ENCODE measurements at places on chromosomes 1 and 21. TPM values are rescaled to one million over a fixed set of nuclear protein-coding genes. Genes with fewer than 3 reads are reported as not detected.

The CD84 gene
- total RNA-seq: 5.8 TPM

GRCh38 chr1:15937146-15937545 lies 38.8 kb downstream of the ZBTB17 start:
- no peak for DNase-seq
- peak overlapping the region; percentile 15 for H3K27ac ChIP-seq
- H3K27me3 ChIP-seq: no peaks in the 10 kb centered on the region
- peaks cover 83% of the 10 kb centered on the region for H3K36me3 ChIP-seq

GRCh38 chr21:23858878-23859277 lies 1748.4 kb downstream of the MRPL39 start:
- no peak overlapping the region for H3K27ac ChIP-seq
- no peaks in the 10 kb centered on the region for H3K36me3 ChIP-seq
- H3K4me3 ChIP-seq: no peak overlapping the region
- no peak for DNase-seq
- no peaks in the 10 kb centered on the region for H3K27me3 ChIP-seq
- no peaks in the 10 kb centered on the region for H3K4me1 ChIP-seq

GRCh38 chr21:43884012-43884860 lies 19.2 kb downstream of the AGPAT3 start:
- peak; percentile 68 for DNase-seq
- H3K4me3 ChIP-seq: no peak overlapping the region
- H3K4me1 ChIP-seq: peaks cover 51% of the 10 kb centered on the region
- no peaks in the 10 kb centered on the region for H3K27me3 ChIP-seq
- peak overlapping the region; percentile 49 for H3K27ac ChIP-seq
- no peaks in the 10 kb centered on the region for H3K36me3 ChIP-seq

DNA sequence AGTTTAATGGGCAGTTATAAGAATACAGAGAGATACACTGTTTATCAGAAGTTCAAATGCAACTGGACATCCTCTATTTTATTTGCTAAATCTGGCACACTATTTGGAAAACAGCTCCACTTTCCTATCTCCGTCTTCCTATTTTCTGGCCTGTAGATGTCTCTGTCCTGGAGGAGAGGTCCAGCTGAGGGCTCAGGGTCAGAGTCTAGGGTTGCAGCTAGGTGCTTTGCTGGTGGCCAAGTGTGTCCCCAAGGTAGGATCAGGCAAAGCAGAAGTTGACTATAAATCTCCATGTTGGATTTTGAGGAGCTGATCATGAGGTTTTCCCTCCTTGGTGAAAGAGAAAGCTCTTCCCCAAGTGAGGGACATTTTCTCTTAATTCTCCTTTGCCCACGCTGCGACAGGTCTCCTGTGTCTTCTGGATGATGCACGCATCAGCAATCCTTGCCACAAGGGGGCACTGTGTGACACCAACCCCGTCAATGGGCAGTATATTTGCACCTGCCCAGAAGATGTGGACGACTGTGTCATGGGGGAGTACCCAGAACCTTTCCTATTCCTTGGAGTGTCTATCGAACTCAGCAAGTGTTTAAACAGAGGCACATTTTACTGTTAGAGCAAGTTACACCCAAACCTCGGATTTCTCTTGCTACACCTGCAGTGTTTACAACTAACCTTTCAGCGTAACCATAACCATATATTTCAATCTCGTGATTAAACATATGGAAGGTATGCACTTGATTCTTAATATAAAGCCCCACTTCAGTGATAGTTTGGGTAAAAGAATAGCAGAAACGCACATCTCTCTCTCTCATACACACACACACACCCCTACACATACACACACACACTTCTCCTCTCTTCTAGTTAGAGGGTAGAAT lies 10.2 kb downstream of the ADAM30 start:
- no peaks in the 10 kb centered on the region for H3K27me3 ChIP-seq
- no peak overlapping the region for H3K4me3 ChIP-seq
- H3K27ac ChIP-seq: no peak overlapping the region
- DNase-seq: peak; percentile 76
- H3K4me1 ChIP-seq: no peaks in the 10 kb centered on the region

Data from thyroid gland (tissue), 4 donors.